ENCODE measurements at places on chromosomes 1 and 21. TPM values are rescaled to one million over a fixed set of nuclear protein-coding genes. Genes with fewer than 3 reads are reported as not detected.

AK2 gene
- 191 TPM for total RNA-seq

ENSA gene
- total RNA-seq, result 119 TPM

BCL2L15 gene
- not detected for total RNA-seq

TNFRSF9 gene
- total RNA-seq, result not detected

SFN gene
- total RNA-seq, result 0.72 TPM

DYNLT5 gene
- total RNA-seq, result 2.2 TPM

C8A gene
- total RNA-seq, result not detected

GRCh38 chr1:53708687-53709086 is 30.3 kb downstream of the GLIS1 start:
- DNase-seq, result no peak

GRCh38 chr21:41921021-41921420 is 32.8 kb downstream of the C2CD2 start:
- no peak for DNase-seq

DNA sequence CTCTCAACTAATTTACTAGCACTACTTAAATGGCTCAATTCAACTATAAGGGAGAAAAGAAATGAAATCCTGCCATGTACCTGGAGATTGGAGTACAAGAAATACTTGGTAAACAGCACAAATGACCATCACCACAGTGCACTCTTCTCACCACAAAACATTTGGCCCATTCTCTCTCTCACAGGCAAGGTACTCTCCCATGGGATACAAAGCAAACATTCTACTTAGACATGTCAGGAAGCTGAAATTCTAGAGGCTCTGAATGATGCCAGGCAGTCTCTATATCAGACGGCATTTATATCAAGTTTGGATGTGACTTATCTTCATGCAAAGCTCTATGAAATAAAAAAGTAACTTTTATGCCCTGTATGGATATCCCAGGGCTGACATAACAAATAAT is 72.5 kb downstream of the DPT start:
- DNase-seq, result no peak

GRCh38 chr1:6515771-6516170 is 24.3 kb upstream of the PLEKHG5 start:
- DNase-seq, result peak; percentile 15

DNA sequence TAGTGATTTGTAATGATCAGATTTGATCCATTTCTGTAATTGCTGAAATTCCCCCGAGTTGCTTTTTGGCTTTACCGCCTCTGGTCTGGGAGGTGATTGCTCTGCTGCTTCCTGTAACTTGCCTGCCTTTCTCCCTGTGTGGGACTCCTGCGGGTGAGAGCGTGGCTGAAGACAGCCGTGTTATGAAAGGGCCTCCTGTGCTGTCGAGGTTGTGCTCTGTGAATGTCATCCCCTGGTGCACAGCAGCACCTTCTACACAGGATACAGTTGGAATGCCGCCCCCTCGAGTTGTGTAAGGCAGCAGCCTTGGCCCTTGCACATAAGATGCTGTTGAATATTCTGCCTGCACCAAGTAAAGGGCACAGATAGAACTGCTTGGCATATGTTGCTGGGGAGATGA is 5.9 kb downstream of the SOD1 start:
- no peak for DNase-seq

- no peak for DNase-seq
These were observed 36.0 kb upstream of the IRF2BP2 start for GRCh38 chr1:234645964-234646363.

DNA sequence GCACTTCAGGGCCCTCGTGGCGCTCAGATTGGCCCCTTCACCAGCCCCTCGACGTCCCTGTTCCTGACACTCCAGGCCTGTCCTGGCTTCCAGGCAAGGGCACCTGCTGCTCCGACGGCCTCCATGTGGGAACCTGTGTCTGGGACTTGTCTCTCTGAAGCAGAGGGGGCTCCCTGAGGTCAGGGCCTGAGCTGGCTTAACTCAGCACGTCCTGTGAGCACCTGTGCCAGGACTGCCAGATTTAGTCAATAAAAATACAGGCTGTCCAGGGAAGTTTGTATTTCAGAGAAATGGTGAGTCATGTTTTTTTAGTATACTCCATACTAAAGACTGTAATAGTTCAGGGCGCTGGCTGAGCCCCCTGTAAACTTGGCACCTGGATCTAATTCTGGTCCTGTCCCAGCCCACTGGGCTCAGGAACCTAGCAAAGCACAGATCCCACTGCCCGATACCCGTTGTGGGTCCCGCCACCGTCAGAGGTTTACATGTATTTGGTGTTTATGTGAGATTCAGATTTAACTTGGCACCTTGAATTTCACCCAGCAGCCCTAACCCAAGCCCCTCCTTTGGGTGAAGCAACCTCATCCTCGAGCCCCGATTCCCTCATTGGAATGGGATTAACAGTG is 109.9 kb upstream of the IFFO2 start:
- no peak for DNase-seq

GRCh38 chr1:243505986-243506689 is 250.3 kb downstream of the SDCCAG8 start:
- no peak for DNase-seq

GRCh38 chr1:19400192-19400611 is 85.1 kb downstream of the CAPZB start:
- DNase-seq, result no peak

Data from HFFc6 (cell line).